Daoy (cell line): ENCODE measurements at places on chromosomes 5 and 9. TPM values are rescaled to one million over a fixed set of nuclear protein-coding genes. Genes with fewer than 3 reads are reported as not detected.

Gene RNF224
- total RNA-seq, result 0.21 TPM in 1 of 2 replicates, not detected in the other

Gene TMEM171
- total RNA-seq, result 1.5 and 4.6 TPM in 2 replicates

Gene DBH
- total RNA-seq, result not detected in 2 replicates

Gene FABP6
- total RNA-seq, result 5.7 and 10.7 TPM in 2 replicates

Gene GCNT4
- total RNA-seq, result 1.7 and 1.9 TPM in 2 replicates

Gene FGF18
- total RNA-seq, result 0.29 TPM in 1 of 2 replicates, not detected in the other

Gene CD274
- total RNA-seq, result 17.0 and 21.1 TPM in 2 replicates

Gene LCN15
- not detected in 2 replicates for total RNA-seq

Gene CTXN3
- total RNA-seq, result not detected in 2 replicates

Gene GABRA1
- total RNA-seq, result 1.9 and 9.7 TPM in 2 replicates

Gene SREK1IP1
- 6.2 and 34.5 TPM in 2 replicates for total RNA-seq

Gene EGFLAM
- 5.5 and 7.4 TPM in 2 replicates for total RNA-seq

Gene TRIM41
- total RNA-seq, result 23.3 and 23.8 TPM in 2 replicates

Gene RNF180
- total RNA-seq, result 2.4 and 4.3 TPM in 2 replicates

Gene MAN1B1
- total RNA-seq, result 57.5 and 61.9 TPM in 2 replicates

Gene MACIR
- total RNA-seq, result 12.6 and 19.7 TPM in 2 replicates

Gene CCL28
- total RNA-seq, result not detected in 2 replicates

Gene ABO
- total RNA-seq, result not detected in 2 replicates

Gene C9orf153
- not detected in 2 replicates for total RNA-seq

Gene SPATA31E1
- total RNA-seq, result not detected in 2 replicates

Gene SPEF2
- total RNA-seq, result 0.97 and 1.6 TPM in 2 replicates

Gene WNK2
- 1.4 and 2.8 TPM in 2 replicates for total RNA-seq

Gene BARHL1
- total RNA-seq, result not detected in 2 replicates

Gene EQTN
- total RNA-seq, result not detected in 2 replicates

Gene SCGB3A2
- total RNA-seq, result not detected in 2 replicates

Gene GPX8
- 126 and 136 TPM in 2 replicates for total RNA-seq

Gene PCDHA9
- total RNA-seq, result 0.11 and 0.51 TPM in 2 replicates

Gene SLC46A2
- not detected in 2 replicates for total RNA-seq

Gene GPR151
- total RNA-seq, result not detected in 2 replicates

Gene FBP1
- total RNA-seq, result not detected in 2 replicates

Gene STK32A
- total RNA-seq, result 2.1 and 4.8 TPM in 2 replicates

Gene SPATA31A3
- total RNA-seq, result not detected in 2 replicates
